ENCODE measurements at places on chromosomes 12 and 14.

GRCh38 chr14:20857630-20858261 is 33.4 kb upstream of the RNASE3 start:
- DNase-seq = peak; percentile 52

DNA sequence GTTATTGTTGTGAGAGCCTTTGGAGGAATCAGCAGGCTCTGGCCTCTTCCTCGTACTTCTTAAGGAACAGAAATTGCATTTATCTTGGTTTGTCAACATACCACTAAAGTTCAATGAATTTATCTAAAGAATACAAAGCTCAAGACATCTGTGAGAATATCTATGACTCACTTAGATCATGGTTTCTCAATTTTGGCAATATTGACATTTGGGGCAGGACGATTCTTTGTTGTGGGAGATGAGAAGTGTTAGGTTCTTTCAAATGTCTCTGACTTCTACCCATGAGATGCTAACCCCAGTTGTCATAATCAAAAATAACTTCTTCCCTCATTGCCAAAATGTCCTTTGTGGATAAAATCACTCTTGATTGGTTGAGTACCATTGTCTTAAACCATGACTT is 1190.3 kb downstream of the GALC start:
- no peak for DNase-seq

DNA sequence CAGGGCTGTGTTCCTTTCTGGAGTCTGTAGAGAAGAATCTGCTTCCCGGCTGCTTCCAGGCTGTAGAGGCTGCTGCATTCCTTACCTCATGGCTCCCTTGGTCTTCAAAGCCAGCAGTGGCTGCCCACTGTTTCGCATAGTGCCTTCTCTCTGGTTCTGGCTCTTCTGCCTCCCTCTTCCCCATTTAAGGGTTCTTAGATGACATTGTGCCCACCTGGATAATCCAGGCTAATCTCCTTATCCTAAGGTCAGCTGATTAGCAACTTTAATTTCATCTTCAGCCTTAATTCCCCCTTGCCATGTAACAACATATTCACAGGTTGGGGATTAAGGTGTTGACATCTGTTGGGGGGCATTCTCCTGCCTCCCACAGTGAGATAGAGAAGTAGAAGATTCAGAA is 208.6 kb upstream of the TMTC1 start:
- peak; percentile 93 for DNase-seq

DNA sequence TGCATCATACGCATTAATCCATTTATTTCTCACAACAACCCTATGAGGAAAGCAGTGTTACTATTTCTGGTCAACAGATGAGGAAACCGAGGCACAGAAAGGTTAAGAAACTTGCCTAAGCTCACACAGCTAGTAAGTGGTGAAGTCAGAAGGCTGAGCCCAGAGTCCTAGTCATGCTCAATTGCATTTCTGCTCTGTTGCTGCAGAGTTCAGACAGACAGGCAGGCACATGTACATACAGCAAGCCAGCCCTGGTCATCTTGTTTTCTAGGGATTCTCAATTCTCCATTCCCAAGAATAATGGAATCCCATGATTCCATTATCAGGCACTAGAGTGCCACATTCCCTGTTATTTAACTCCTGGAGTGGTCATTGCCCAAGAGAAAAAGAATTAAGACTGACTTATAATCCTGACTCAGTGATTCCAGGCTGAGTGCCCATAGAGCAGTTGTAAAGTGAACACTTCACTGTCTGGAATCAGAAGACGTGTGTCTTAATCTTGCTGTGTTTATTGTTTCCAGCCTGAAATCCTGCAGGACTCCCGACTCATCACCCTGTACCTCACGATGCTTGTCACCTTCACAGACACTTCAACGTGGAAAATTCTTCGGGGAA is 10.7 kb downstream of the UBE3B start:
- no peak for DNase-seq

DNA sequence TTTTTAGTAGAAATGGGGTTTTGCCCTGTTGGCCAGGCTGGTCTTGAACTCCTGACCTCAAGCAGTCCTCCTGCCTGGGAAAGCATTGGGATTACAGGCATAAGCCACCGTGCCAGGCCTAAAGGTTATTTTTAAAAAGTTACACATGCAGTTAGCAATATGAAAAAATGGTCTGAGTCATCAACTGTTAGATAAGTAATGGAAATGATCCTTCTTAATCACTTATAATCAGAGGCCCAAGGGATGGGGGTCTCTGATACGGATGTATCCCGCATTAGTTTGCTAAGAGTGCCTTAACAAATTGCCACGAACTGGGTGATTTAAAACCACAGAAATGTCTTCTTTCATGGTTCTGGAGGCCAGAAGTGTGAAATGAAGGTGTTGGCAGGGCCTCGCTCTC is 54.1 kb upstream of the FERMT2 start:
- DNase-seq = no peak

DNA sequence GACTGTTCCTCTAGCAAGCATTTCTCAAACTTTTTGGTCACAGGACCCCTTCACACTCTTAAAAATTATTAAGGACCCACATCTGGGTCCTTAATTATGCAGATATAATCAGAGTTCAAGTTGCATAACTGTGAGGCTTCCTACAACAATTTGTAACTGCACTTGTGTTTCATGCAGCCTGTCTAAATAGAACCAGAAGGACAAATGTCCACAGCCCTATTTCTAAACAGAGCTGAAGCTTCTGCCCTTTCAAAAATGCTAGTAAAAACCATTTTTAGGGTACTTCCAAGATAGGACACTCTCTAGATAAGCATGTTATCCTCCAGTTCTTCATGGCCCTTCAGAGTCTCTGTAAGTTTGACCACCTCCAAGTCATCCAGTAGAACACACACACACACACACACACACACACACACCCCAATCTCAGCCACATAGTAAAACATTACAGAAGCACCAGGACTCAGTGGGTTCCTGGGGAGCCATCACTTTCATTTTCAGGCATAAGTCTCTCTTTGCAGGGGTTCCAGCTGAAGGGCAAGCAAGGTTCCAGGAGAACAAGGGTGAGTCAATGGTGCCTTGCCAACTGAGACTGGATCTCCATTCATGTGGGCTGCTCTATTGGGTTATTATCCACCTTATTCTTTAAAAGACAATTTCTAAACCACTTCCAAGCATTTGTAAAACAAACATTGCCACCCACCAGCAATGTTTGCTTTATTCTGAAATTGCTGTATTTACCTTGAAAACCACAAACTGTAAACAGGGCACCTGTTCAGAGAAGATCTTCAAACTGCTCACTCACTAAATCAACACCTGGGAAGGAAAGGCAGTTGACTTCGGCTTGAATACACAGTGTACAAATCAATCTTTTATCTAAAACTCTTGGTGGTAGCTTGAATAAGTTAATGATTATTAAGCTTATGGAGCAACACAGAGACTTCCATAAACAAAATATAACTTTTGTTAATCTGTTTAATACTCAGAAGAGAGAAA is 64.1 kb downstream of the ITPR2 start:
- no peak for DNase-seq

DNA sequence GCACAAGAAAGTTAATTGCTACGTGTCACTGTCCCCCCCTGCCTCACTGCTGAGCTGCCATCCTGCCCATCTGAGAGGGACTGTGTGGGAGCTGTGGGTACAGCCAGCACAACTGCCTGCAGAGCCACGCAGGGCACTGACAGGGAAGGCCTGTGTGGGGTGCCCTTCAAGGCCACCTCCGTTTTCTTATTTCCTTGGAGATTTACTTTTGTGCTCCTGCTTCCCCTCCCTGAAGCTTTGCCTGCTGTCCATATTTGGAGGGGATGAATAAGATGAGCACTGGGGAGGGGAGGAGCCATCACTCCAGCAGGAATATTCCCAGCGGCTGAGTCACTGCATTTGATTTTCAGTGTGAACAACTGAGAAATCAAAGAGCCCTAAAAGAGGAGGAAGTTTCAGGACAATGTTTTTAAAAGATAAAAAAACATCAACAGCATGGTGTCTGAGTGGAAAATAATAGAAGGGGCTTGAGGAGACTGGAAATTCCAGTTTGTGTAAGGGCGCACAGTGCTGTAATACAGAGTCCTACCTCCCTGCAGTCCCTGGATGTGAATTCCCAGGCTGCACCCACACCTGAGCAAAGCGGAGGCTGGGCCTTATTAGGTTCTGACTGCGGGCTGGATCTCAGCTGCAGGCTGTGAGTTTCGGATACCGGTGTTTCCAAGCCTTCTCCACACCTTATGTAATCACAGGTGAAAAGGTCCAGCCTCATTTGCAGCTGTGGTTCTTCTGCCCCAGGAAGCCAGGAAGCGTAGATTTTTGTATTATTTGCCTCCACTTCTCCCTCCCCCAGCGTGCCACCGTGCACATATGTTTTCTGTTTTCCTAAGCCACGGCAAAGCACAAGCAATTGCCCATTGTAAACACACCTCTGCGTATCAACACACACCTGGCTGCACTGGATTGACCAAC is 192.6 kb upstream of the BCL2L14 start:
- no peak for DNase-seq

DNA sequence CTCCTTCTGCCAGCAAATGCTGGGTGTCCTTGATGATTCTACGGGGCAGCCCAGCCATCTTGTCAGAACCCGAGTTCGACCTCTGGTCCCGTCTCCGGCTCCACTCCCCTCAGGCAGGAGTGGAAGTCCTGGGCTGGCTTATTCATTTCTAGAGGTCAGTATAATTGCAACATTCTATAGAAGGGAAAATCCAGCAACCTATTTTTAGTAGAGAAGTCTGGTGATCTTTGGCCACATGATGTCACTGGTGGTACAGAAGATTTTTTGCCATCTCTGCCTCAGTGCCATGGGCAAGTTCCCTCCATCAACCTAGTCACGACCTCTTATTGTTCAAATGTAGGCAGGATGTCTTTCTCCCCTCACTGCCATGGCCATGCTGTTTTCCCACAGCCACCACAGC is 22.4 kb downstream of the OR10G2 start:
- no peak for DNase-seq

GRCh38 chr14:96461950-96462798 is 40.0 kb upstream of the PAPOLA start:
- no peak for DNase-seq

DNA sequence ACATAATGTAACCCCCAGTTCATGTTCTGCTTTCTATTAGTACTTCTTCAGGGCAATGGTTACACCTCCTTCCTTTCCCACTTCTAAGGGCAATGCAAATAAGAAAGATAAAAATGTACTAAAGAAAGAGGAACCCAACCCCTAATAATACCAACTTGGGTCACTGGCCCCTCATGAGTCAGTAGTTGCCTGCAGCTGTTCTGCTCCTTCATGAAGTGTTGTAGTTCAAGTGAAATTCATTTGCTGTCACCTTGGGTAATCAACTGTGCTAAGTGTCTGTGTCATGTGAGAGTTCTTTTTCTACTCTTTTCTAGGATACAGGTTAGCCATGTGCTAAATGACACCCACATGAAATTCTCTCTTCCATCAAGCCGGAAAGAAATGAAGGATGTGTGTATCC is 91.8 kb downstream of the PLXNC1 start:
- DNase-seq = no peak

GRCh38 chr14:39090548-39091111 is 12.4 kb downstream of the SEC23A start:
- no peak for DNase-seq

DNA sequence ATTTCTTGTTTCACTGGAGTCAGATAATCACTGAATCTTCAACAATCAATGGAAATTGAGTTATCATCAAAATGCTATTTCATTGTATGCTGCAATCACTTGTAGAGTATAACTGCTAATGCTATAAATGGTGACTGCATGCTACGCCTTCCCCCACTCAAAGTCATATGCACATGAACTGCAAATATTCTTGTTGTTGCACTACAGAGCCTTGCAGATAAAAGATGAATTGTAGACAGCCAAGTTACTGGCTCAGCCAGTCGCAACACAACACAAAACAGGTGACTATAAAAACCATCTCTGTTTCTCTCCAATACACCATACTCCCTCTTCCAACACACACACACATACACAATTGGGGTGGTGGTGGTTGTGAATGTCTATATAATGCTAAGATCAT is 171.0 kb upstream of the HMGA2 start:
- DNase-seq = no peak

GRCh38 chr12:53073881-53074280 is 5.3 kb downstream of the SPRYD3 start:
- DNase-seq = no peak

GRCh38 chr12:127509066-127509778 is 757.7 kb upstream of the TMEM132C start:
- DNase-seq = no peak

GRCh38 chr12:53076461-53076860 is 2.7 kb downstream of the SPRYD3 start:
- no peak for DNase-seq

DNA sequence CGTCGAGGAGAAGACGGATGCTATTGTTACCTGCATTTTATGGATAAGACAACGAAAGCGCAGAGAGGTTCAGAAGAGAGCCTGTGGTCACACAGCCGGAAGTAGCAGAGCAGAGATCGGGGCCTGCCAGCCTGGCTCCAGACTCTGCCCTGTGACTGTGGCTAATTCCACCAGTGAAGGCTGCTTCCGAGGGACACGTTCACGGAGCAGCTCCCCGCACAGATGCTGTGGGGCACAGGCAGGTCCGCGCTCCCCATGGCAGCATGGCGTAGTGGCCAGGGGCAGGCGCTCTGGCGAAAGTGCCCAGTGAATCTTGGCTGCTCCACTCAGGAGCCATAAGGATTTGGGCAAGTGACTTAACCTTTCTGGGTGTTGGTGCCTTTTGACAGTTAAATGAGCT is 9.8 kb downstream of the RIMBP2 start:
- no peak for DNase-seq

GRCh38 chr14:45284802-45285201 is 31.8 kb upstream of the MIS18BP1 start:
- no peak for DNase-seq

GRCh38 chr12:20653871-20654270 is 41.3 kb upstream of the SLCO1C1 start:
- no peak for DNase-seq

DNA sequence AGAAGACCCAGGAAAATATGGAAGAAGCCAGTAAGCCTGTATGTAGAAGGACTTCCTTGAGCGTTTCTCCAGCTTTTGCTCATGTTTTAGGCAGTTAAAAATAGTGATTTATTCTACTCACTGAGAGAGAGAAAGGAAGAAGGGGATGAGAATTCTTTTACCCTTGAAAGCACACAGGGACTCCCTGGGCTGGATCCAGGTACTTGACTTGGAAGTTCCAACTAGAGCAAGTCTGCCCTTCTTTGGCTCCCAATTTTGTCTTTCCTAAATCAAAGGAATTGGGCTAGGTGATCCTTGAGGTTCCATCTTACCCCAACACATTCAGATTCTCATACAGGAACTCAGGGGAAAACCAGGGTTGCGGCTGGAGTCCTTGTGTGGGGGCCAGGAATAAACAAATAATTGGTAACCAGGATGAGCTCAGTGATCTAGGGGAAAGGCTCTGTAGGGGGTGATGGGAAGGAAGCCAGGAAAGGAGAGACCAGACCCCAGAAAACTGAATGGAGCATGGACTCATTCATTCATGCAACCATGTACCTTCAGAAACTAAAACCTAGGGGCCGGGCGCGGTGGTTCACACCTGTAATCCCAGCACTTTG is 11.5 kb upstream of the ITGA5 start:
- no peak for DNase-seq

DNA sequence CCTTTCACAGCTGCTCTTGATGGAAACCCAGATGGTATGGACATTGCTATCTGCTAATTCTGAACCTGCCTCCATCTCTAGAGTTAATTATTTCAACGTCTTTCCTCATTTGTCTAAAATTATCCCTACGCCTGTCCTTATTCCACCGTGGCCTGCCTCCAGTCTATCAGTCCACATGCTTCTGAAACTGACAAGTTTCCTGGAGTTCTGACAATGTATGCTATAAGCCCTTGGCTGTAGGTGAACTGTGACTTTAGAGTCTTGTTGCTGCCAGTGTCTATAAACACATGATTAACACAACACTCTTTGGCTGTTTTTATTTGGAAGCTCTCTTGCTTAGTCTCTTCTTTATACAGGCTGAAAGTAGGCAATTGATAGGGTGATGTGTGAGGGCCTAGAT is 1052.9 kb downstream of the TMTC2 start:
- DNase-seq = no peak

All from NCI-H524 (cell line).